ENCODE measurements at places on chromosomes 1 and 21.

DNA sequence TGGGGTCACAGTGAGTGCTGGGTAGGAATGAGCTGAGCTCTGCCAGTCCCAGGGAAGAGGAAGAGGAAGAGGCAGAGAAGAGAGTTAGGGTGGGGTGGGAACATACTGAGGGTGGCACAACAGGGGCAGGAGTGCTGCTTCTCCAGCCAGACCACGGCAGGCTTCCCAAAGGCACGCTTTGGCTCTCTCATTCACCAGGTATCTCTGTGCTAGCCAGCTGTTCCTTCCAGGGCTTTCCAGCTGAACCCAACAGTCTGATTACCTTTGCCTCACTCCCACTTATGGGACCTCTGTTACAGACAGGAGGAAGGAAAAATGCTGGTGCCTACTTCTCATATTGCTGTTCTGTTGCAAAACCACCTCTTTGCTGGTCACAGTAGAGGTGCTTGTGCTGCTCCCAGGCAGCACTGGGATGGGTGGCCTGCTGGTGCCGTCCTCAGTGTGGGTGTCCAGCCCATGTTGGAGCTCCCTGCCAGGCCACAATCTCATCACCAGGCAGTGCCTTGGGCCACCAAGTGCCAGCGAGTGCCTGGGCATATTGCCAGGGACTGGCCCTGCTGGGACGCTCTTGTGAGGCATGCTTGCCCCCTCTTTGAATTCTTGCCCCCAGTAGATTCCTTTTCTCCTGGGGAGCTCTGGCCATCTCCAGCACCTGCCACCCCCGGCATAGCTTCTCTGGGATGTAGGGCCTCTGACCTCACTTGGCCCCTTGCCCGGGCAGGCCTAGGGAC lies 2.1 kb downstream of the ADORA1 start:
- DNase-seq = no peak

DNA sequence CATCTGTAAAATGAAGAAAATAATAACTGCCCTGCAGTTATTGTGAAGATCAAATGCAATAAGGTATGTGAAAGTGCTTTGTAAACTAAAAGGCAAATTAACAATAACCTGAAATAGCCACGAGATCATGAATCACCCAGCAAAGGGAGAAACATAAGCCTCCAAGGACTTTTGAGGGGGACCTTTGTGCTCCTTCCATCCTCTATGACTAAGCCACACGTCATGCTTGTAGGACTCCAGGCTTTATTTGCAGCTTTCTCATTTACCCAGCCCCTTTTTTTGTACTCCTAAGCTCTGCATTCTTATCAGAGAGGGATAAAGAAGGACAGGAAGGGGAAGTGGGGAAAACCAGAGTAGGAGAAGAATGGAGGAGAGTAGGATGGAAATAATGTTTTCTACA lies 115.1 kb downstream of the PROX1 start:
- no peak for DNase-seq

DNA sequence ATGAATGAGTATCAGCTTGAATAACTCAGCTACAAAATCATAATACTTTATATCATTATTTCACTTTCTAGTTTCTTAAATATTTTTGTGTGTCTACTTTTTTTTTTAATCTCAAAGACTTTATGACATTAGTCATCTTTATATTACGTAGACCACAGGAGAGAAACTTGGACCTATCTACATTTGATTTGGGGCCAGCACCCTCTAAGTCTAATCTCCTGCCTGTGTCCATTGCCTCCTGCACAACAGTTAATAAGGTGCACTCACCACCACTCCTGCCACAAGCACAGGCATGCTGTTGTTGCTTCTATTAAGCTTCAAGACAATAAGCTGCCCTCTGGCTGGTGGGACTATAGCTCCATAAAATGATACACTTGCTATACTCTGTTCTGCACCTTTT lies 70.4 kb downstream of the DIRAS3 start:
- no peak for DNase-seq

DNA sequence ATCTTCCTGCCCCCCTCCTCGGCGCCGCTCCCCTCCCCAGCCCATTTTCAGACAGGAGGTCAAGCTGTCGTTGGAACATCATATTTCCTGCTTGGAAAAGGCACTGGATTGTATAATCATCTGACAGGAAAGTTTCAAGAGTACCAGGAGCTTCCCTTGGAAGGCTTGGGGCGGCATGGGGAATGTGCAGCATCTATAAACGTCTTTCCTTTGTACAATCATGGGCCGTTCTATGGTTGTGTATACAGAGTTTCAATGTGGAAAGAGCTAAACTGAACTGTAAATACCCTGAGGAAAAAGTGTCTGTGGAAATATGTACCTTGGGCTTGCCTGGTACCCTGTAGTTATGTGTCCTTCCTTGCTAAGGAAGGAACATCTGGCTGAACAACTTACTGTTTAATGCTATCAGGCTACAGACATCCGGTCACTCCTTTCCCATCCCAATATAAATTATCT lies 368.1 kb upstream of the ADGRL2 start:
- no peak for DNase-seq
